ENCODE measurements at places on chromosomes 7 and 10.

DNA sequence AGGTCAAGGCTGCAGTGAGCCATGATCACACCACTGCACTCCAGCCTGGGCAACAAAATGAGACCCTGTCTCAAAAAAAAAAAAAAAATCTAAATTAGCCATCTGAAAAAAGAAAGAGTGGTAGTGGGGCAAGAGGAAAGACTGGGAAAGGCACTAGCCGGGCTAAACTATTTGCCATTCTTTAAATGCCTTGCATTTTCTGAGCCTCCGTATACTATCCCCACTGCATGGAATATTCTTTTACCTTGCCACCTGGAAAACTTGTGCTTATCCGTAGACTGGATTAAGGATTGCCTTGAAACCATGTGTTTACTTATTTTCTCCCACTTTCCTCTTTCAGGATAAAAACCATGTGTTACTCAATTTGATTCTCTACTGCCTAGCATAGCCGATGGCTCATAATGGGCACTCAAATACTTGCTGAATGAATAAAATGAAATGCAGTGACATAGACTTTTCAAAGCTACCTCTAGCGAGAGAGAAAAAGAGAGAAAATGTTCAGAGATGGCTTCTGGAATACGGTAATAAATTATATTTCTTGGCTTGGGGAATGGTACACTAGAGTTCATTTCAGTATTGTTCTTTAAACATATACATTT, 30.6 kb downstream of the HYCC1 start:
- no peak for DNase-seq

- DNase-seq, result no peak
Measured at GRCh38 chr10:114593816-114594468, 64.1 kb downstream of the ABLIM1 start.

DNA sequence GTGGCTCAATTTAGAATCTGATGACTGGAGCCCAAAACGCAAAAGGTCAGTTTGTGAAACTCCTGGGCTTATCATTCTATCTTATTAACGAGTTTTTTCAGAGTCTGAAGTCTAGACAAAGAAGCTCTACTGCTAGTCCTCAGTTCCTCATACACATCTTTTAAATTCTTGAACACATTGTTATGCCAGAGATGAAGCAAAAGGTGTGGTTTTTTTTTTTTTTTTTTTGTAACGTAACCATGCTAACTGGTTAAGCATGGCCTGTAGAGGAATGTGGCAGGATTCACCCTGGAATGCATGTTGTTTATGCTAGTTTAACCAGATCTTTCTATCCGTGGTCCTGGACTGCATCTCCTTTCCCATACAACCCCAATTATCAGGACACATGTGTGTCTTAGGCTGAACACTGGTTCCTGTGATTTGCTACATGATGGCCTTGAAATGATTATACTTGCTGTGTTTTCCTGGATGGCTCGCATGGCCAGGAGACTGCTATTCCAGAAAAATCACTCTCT, 79.3 kb upstream of the MDFIC start:
- DNase-seq, result no peak

- no peak for DNase-seq
Measured at GRCh38 chr10:129809841-129810240, 154.2 kb downstream of the EBF3 start.

DNA sequence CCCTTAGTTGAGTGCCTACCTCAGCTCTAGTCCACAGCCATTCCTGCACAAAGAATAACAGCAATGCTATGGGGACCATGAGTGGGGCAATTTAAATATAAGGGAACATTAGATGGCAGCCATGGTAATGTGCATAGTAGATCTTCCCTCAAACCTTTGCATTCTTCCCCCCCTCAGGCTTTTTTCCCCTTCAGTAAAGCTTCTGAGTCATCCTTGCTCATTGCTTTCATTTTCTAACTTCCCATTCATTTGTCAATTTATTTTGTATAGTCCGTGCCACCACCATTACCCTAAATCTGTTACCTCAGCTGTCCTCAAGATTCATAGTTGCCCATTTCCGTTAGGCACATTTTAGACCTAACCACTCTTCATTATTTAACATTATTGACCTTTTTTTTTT, 10.7 kb downstream of the HECTD2 start:
- DNase-seq, result no peak

DNA sequence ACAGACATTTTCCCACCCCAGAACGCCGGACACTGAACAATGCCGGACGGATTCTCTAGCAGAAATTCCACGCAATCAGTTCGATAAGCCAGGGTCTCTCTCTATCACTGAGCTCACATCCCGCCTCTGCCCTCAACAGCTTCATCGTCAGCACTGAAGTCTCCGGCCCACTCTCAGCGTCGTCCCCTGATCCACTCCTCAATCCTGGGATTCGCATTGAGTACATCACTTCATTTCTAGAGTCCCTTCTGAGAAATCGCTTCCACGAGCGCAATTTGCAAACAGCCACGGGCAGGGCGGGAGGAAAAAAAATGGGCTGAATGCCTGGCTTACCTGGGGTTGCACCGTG, 365 bp downstream of the YME1L1 start:
- DNase-seq, result no peak

- DNase-seq, result no peak
Measured at GRCh38 chr7:133571076-133571475, 318.2 kb downstream of the EXOC4 start.
